ENCODE measurements at places on chromosomes 1 and 21.

DNA sequence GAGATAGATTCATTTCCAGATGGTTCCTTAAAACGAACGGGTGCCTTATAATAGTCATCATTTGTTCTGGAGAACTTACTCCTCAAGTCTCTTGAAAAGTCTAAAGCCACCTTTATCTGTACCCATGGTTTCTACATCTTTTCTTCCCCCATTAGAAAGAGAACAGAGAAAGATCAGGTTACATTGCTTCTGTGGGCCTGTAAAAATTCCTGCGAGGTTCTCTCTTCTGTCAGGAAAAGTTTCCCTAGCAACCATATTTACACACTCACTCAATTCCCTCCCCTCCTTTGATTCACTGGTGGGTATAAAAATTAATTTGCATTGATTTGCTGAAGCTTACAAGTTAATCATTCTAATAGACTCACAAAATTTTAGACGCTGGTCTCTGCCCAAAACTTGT lies 6.7 kb downstream of the PHC2 start:
- no peak for DNase-seq

- DNase-seq = no peak
Measured at GRCh38 chr1:190179817-190180216, 297.8 kb downstream of the BRINP3 start.

DNA sequence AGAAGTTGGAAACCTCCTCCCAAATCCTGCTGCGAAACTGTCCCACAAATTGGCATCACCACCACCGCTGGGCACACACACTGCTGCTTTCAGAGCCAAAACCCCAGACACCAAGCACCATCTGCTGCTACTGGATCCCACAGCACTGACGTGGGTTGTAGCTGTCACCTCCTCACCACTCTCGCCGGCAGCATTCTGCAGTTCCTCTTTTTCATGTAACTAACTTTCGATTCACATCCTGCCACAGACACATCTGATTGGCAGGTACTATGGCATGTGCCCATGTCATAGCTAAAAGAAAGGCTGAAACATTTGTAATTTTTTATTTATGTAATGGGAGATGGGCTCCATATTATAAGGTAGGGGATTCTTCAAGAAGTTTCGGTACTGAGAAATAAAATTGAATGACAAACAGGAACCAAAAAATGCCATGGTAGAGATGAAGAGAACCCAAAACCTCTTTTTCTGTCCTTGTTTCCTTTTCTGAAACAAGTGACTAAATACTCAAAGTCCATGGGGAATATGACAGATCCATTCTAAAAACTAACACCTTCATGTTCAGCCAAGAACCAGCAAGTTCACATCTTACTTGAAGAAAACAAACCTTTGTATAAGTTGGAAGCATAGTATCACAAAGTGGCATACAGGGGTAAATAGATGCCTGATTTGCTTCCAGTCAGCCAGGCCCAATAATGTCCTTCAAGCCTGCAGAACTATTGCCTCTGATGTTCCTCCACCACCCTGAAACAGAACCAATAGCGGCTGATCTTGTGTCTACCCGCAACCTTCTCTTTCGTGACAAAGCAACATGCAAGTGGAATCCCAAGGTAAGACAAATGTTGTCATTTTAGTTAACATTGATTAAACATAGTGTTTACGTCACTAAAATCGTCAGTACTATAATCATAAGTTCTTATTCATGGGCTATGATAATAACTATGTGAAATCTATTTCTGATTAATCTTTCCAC lies 26.6 kb upstream of the RGS13 start:
- peak; percentile 20 for DNase-seq

GRCh38 chr1:214678386-214678785 lies 75.4 kb downstream of the CENPF start:
- DNase-seq = no peak

- DNase-seq = no peak
Measured at GRCh38 chr1:236829085-236829484, 34.0 kb downstream of the MTR start.

DNA sequence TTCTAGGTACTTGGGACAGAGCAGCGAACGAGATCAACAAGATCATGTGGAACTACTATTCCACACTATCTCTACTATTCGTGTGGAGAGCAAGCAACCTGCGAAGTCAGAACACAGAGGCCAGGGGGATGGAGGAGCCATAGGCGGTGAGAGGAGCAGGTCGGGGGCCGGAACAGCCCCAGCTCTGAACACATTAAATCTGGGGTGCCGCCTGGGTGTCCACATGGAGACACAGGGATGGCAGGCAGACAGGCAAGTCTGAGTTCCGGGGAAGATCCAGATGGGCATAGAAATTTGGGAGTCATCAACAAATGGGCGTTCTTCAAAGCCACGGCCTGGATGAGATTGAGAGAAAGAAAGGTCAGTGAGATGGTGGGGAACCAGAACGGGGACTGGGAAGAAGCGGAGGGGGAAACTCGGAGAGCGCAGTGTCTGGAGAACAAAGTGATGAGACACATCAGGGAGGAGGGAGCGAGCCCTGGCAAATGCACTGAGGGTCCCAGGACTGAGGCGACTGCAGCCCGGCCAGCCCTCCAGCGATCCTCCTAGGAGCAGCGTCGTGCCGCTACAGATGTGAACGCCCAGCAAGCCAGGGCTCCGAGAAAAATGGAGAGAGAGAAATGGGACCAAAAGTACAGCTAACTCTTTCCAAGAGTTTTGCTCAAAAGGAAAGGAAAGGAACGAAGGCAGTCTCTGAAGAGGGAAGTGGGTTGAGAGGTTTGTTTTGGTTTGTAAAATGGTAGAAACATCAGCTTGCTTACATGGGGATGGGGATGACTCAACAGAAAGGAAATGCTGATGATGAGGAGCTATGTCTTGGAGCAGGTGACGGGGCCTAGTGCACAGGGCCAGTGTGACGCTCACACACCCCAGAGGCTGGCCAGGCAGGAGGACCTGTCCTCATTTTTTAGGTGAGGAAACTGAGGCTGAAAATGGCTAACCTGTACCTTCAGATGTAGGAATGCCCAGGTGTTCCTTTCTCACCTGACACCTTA lies 84.5 kb downstream of the GLIS1 start:
- DNase-seq = no peak

DNA sequence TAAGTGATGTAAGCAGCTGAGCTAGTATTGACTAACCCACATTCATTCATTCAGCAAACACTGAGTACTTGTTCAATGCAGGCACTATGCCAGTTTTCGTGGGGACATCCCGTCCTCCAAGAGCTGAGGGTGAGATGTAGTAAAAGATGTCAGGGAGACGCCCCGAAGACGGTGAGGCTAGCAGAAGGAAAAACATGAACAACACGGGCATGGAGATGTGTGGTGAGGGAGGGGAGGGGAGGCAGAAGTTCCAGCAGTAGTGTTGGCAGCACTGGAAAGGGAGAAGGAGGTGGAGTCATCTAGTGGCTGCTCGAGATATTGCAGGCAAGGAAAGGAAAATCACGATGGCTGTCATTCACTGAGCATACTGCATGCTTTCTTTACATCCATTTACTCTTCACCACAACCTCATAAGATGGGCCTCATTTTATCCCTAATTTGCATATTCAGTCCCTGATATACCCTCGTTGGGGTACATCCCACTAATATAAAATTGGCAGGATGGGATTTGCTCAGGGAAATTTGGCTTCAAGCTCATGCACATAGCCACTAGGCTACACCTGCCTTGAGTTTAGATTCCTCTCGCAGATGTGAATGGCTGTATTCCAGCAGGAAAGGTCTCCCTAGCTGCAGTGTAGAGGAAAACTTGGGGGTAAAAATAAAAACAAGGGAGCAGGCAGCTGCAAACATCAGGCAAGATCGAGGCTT lies 14.5 kb downstream of the PDZK1IP1 start:
- peak; percentile 15 for DNase-seq

GRCh38 chr1:204198348-204199340 lies 2.4 kb upstream of the KISS1 start:
- no peak for DNase-seq

DNA sequence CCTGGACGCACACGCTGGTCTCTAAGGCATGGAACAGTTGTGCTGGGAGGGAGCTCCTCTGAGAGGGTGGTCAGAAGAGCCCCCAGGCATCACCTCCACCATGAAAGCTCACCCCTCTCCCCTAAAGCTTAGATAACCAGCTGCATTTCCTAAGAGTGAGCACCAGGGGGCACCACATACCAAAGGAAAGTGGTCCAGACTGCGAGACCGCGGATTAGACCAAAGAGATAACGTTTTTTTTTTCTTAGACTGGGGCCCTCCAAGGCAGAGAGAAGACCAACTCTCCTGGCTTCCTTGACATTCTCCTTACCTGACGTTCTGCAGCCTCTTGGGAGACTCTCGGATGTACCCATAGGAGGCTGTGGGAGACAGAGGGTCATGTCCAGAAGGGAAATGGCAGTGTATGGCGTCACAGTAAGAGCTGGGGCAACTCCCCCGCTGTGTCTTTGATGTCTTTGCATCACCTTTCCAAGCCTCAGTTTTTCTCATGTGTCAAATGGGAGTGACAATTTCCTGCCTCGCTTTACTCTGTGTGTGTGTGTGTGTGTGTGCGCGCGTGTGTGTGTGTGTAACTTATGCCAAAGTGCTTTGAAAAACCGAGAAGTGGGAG lies 12.3 kb upstream of the IFNLR1 start:
- peak; percentile 56 for DNase-seq

DNA sequence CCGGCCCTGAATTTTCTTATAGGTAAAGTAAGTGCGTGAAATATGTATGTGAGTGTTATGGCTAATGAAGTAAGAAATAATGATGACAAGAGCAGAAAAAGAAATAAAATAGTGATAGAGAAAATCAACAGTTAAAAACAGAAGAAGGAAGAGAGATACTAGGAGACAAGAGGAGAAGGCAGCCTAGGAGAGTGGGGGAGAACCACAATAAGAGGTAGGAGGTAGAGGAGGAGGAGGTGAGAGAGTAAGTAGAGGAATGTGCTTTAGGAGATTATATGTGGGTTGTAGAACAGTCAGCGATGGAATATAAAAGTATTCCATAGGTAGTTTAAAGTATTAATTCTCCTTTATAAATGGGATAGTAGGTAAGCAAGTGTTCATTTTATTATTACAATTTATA lies 861.5 kb upstream of the B3GALT2 start:
- DNase-seq = no peak

DNA sequence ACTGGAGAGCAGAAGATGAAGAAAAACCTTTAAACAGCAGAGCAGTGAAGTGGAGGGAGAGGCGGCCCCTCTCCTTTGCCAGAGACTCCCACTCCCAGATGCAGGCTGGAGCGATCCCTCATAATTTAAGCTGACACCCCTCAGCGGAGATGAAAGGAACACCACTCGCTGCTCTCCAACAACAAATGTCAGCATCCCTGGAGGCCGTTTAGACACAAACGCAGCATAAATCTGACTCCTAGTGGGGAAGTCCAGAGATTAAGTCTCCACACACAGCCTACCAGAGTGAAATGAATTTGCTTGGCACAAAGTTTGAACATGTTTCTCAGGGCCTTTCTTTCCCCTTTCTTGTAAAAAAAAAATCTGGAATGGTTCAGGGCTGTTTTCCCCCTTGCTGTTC lies 137.8 kb downstream of the LMX1A start:
- no peak for DNase-seq

DNA sequence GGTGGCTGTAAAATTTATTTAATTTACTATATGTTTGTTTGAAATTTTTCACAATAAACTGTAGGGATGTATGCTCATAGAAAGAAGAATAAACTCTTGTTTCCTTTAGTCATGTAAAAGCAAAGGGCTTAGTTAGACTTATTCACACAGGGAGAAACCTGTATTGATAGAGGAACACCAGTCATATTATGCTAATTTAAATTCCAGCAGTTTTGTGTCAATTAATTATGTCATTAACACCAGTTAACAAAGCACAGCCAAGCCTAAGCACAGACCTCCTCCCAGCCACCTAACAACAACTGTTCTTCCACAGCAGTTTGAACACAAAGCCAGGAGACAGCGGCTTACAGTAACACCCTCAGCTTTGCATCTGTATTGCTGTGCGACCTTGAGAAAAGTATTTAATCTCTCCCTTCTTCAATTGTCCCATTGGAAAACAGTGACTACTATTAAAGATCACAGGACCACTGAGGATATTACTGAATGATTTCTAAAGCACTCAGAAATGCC lies 260.8 kb upstream of the RRP15 start:
- no peak for DNase-seq

DNA sequence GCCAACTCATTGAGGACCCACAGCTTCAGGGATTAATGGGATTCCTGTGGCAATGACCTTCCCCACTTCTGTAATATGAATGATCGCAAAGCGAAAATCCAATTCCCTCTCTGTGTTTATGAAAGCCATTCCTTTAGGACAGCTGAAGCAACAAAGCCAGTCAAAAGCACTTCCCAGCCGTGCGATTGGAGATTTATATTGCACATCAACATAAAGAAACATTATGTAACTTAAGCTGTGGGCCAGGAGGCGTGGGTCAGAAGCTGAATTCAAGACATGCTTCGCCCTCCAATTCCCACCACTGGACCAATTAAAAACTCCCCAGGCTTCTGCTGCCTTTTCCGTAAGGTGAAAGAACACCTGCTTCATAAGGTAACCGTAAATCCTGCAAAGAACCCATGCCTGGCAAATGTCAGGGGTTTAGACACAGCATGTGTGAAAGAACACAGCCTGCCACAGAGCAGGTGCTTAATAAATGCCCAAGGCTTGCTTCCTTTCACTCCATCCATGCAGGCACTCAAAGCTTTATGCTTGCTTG lies 138.9 kb upstream of the SOD1 start:
- no peak for DNase-seq

DNA sequence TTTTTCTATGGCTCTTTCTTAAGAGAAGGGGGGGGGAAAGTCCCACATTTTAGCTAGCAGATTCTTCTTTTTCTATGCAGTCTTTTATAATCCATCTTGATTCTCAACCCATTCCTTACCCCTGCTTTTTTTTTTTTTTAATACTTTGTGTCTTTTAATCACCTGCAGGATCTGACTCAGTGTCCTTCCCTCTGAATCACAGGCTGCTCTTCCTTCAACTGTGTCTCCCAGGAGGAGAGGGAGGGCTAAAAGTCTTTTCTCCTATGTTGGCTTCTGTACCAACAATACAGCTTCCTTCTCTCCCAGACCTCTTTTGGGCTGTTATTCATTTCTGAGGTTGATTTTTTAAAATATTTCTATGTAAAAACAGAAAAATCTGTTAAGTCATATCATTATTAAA lies 686.2 kb downstream of the ADGRL2 start:
- DNase-seq = no peak

DNA sequence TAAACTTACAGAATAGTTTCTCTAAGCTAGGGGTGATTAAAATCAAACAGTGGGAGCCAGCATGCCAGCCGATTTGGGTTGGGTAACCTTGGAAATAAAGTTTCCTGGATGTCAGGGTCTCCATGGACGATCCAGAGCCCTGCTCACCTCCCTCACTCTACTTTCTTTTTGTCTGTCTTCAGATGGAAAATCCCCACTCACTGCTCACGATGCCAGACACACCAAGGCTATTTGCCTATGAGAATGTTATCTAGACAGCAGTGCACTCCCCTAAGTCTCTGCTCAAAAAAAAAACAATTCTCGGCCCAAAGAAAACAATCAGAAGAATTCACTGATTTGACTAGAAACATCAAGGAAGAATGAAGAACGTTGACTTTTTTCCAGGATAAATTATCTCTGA lies 13.9 kb downstream of the SLAMF7 start:
- no peak for DNase-seq

- no peak for DNase-seq
Measured at GRCh38 chr1:181618559-181618958, 135.2 kb downstream of the CACNA1E start.

All from stimulated activated CD8-positive, alpha-beta memory T cell treated with anti-CD3 and anti-CD28 coated beads, Interleukin-12 subunit alpha, Interleukin-12 subunit beta, amount 100 ng/mL, for 1 hour (primary cell).